Muscle of leg (tissue), 16 donors: ENCODE measurements at places on chromosomes 5 and 9. TPM values are rescaled to one million over a fixed set of nuclear protein-coding genes. Genes with fewer than 3 reads are reported as not detected.

TLE1 gene
- 52.4 TPM for polyA plus RNA-seq

DNA sequence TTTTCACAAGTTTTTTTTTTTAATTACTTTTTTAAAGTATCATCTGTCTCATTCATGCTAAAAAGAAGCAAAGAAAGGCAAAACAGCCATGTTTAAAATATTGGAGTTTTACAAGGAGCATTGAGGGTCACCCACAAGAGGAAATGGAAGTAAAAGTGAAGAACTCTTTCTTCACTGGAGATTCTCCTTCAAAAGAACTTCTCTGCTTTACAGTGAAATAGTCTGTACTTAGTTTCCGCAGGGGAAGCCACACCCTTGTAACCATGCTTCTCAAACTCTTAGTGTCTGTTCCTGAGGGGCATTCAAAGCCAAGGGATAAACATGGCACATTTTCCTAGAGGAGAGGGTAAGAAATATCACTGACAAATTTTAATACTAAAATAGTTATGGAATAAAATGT, 8.6 kb downstream of the C9orf72 start:
- no peak for DNase-seq
- peaks cover 2% of the 10 kb centered on the region for H3K36me3 ChIP-seq
- H3K4me3 ChIP-seq = no peak overlapping the region

GRCh38 chr5:15768936-15769335, 269.0 kb downstream of the FBXL7 start:
- no peaks in the 10 kb centered on the region for H3K27me3 ChIP-seq
- DNase-seq = no peak
- H3K27ac ChIP-seq = no peak overlapping the region

NKD2 gene
- polyA plus RNA-seq = 2.1 TPM

DNA sequence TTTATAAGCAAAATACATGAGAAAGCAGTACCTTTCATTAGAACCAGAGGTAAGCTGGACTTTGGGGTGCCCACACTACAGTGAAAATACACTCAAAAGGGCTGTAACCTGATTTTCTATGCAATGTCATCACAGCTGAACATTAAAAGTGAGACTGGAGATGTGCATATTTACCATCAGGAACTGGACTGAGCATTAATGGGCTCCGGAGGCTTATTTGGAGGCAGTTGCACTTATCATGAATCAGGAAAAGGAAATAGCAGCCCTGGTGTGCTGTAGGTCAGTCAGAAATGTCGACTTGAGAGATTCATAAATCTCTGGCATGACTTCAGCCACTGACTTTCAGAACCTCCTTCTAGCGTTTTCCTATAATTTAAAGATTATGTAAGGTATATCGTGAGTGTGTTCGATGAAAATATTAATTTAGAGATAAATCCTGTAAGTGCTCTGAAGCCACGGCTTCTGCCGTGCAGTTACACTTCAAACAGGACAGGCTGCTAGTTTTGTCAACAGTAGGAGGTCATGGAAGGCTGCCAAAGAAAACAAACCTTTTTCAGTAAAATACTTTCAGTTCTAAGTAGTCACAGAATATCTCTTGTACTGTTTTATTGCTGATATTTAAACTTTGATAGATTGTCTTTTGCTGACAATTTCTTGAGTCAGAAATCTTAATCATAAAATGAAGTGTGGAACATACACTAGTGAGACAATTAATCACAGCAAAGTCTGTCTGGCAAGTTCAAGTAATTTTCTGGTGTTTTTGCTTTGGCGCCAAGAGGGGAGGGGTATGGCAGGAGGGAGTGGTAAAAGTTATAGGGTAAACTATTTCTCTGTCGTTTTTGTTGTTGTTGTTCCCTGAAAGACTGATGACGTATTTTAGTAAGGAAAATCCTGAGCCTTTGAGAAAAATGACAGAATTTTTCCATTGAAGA, 939.7 kb downstream of the NR2F1-AS1 start:
- DNase-seq = peak; percentile 73
- H3K27ac ChIP-seq = peak overlapping the region; percentile 11
- no peaks in the 10 kb centered on the region for H3K4me1 ChIP-seq
- no peaks in the 10 kb centered on the region for H3K36me3 ChIP-seq

DNA sequence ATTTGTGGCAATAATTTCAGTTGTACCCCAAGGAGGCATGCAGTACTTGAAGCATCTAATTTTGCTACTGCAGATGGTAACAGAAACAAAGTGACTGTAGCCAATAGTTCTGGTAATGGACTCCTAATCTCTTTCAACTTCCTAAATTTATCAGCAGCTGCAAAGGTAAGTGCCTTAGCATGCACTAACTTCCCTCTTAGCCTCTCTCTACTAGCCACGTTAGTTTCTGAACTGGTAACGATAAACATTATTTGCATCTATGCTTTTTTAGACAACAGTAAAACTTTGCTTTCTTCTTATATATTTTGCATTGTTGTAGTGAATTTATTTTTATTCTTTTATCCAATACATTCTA, 6.2 kb upstream of the CKS2 start:
- H3K4me3 ChIP-seq = no peak overlapping the region
- no peaks in the 10 kb centered on the region for H3K27me3 ChIP-seq
- peaks cover 5% of the 10 kb centered on the region for H3K4me1 ChIP-seq
- no peak for DNase-seq

DNA sequence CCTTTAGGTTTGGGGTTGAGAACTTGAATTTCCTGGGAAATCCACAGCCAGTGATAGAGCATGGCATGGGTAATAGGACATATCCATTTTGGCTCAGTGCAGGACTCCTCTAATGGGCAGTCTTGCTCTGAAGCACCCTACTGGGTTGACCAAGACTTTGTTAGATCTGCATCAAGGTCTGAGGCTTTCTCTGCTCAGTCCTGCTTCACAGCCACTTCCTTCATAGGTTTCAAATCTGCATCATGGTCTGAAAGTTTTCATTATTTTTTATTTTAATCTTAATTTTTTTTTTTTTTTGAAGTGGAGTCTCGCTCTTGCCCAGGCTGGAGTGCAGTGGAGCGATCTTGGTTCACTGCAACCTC, 36.5 kb downstream of the KIF2A start:
- H3K36me3 ChIP-seq = no peaks in the 10 kb centered on the region
- H3K4me1 ChIP-seq = no peaks in the 10 kb centered on the region
- no peak overlapping the region for H3K4me3 ChIP-seq
- DNase-seq = no peak

DNA sequence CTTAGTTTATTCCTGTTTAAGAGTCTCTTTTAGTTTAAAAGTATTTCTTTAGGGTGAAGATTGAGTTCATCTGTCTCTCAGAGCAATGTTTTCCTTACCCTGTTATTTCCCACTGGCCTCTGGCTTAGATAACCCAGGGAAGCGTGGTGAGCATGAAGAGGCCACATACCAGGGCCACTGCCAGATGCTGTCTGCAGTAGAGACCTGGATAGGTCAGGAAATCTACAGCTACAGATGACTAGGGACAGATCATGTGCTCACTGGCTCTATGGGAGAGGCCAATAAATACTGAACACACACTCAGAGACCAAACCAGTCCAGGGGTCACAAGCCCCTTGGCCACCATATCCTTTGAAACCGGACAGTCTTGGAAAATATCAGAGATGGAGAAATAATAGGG, 136.0 kb downstream of the CAMK4 start:
- H3K27me3 ChIP-seq = no peaks in the 10 kb centered on the region
- H3K27ac ChIP-seq = no peak overlapping the region
- H3K4me3 ChIP-seq = no peak overlapping the region
- H3K4me1 ChIP-seq = no peaks in the 10 kb centered on the region
- H3K36me3 ChIP-seq = no peaks in the 10 kb centered on the region
- DNase-seq = no peak

DNA sequence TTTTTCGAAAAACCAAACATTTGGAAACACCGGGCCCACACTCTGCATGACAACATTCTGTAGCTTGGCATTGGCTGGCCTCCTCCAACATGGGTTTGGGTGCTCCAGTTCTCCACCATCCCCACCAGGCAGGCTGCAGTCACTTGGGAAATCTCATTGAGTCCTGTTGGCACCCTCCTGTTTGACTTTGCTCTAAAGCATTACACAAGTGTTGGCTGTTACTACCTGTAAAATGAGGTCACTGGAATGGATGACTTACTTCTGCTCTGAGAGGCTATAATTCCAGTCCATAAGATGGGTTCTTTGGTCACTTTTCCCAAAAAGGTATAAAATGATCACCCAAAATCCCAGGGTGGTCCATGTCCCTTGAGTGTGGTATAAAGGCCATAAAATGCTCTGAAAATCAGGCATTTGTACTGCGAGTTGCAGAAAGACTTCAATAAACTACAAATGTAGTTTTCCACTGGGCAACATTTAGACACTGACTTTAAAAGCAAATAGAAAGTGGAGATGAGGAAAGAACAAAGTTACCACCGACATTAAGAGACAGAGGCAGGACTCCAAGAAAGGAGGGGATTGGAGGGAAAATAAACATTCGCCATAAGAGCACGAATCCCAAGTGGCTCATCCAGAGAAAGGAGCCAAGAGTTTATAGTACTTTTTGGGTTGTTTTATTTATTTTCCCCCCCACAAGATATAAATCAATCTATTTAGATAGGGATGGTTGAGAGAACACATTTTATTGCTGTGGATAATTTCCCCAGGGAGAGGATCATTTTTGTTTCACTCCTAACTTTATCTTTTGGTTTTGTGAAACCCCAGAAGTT, 295.1 kb downstream of the TLE1 start:
- H3K27ac ChIP-seq = peak overlapping the region; percentile 32
- no peaks in the 10 kb centered on the region for H3K36me3 ChIP-seq
- H3K27me3 ChIP-seq = no peaks in the 10 kb centered on the region
- DNase-seq = peak; percentile 95
- peaks cover 25% of the 10 kb centered on the region for H3K4me1 ChIP-seq
- no peak overlapping the region for H3K4me3 ChIP-seq

TMEM174 gene
- polyA plus RNA-seq = not detected

DNA sequence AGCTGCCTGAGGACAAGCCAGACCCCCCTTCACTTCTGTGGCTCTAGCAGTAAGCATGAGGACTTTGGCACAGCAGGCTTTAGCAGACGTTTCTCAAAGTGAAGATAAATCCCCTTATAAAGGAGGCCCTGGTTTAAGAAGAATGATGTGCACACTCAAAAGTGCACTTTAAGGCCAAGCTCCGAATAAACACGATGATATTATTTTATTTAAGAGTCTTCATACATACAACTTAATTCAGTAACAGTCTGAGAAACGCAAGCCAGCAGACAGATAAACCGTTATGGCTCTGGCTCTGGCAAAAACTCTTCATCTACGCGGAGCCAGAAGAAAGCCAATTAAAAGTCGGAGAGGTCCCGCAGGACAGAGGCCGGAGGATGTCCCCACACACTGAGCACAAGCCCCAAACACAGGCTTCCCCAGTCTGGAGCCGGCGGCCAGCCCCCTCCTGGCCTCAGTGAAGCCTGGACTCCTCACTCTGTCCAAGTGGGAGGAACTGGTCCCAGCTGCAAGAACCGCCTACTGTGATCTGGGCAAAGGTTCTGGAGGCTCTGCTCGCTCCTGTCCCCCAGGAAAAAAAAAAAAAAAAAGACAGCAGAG, 44.6 kb downstream of the ADAMTS2 start:
- peak overlapping the region; percentile 26 for H3K27ac ChIP-seq
- peak; percentile 91 for DNase-seq
- no peaks in the 10 kb centered on the region for H3K27me3 ChIP-seq

DNA sequence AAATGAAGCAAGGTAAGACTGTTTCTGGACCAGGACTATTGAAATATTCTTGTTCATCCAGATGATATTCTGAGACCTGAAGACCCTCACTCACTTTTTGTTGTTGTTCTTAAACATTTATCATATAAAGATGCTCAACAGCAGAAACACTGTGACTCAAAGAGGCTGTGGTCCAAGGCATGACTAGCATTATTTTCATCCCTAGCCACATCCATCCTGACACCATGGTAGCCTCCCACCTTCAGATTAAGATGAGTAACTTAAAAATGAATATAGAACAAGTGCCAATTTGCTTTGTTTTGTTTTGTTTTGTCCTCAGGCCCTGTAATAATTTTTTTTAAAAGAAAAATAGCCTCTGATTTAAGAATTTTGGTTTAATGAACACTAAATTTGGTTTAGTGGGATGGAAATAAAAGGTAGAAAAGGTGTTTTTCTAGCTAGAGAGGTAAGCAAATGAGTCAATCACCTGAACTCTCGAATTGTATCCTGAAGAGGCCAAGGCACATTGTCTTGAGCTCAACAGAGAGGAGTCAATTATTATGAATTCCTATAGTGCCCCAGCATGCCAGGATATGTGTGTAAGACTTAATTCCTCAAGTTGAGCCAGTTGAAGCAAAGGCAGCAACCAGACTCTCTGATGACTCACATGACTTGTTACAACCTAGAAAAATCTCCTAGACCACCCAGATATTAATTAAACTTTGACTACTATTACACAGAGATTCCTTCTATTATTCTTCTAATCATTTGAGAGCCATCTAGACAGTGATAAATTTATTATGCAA, 380.1 kb upstream of the TUSC1 start:
- H3K4me3 ChIP-seq = no peak overlapping the region
- H3K36me3 ChIP-seq = no peaks in the 10 kb centered on the region
- no peaks in the 10 kb centered on the region for H3K27me3 ChIP-seq
- H3K4me1 ChIP-seq = no peaks in the 10 kb centered on the region
- H3K27ac ChIP-seq = no peak overlapping the region

- no peak overlapping the region for H3K4me3 ChIP-seq
- H3K4me1 ChIP-seq = peaks cover 100% of the 10 kb centered on the region
- H3K36me3 ChIP-seq = peaks cover 26% of the 10 kb centered on the region
- DNase-seq = peak; percentile 6
- H3K27ac ChIP-seq = peak overlapping the region; percentile 47
- no peaks in the 10 kb centered on the region for H3K27me3 ChIP-seq
Observed at GRCh38 chr9:134057751-134058701, 9.8 kb downstream of the BRD3 start.

SCGB3A1 gene
- polyA plus RNA-seq = 1.4 TPM

DNA sequence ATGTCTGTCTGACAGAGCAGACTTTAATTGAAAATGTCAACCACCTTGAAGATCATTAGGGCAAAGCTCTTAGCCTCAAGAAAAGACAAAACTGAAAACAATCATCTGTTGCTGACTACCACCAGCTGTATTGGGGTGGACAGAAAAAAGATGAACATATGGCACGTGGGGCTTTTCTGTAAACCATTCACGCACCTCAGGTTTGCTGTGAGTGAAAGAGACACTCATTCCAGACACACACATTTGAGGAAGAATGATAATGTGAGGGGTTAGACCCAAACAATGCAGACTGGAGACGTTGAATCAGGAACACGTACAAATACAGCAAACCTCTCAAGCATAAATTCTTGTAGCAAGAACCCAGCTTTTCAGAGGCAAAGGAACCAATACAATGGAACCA, 158.7 kb downstream of the EBF1 start:
- no peak overlapping the region for H3K27ac ChIP-seq
- no peak for DNase-seq
- H3K27me3 ChIP-seq = no peaks in the 10 kb centered on the region

DNA sequence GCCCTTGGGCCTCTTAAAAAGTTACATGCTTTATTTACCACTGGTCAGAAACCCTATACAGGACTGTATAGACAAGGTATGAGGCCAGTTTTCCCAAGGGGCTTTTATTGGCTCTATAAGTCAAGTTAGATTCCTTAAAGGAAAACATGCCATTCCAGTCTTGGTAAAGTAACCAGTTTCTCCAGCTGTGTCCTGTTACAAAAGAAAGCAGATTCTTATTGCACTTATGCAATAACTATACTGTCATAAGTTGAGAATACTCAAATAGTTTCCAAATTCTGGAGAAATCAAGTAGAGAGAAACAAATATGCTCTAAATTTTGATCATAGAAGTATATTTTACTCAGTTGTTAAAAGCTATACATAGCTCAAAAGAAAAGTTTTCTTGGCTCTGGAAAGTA, 47.2 kb downstream of the PTGS1 start:
- H3K4me1 ChIP-seq = no peaks in the 10 kb centered on the region
- no peaks in the 10 kb centered on the region for H3K27me3 ChIP-seq
- no peaks in the 10 kb centered on the region for H3K36me3 ChIP-seq
- DNase-seq = no peak
- no peak overlapping the region for H3K4me3 ChIP-seq
- no peak overlapping the region for H3K27ac ChIP-seq
